ENCODE measurements at places on chromosomes 5 and 9. TPM values are rescaled to one million over a fixed set of nuclear protein-coding genes. Genes with fewer than 3 reads are reported as not detected.

PCDHGA9 gene
- total RNA-seq = 6.6 TPM

DNA sequence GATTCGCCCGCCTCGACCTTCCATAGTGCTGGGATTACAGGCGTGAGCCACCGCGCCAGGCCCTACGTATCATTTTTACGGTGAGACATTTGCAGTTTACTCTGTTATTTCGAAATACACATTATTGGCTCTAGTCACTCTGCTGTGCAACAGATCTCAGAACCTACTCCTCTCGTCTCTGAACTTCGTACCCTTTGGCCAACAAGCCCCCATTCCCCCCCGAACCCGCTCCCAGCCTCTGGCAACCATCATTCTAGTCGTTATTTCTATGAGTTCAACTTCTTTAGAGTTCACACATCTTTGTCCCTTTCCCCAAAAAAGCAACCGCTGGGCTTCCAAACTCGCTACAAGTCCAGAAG, 735 bp downstream of the PTGR1 start:
- H3K27me3 ChIP-seq = no peaks in the 10 kb centered on the region
- H3K27ac ChIP-seq = peak overlapping the region; percentile 90
- H3K36me3 ChIP-seq = peaks cover 34% of the 10 kb centered on the region
- DNase-seq = no peak
- H3K4me1 ChIP-seq = peaks cover 18% of the 10 kb centered on the region

DNA sequence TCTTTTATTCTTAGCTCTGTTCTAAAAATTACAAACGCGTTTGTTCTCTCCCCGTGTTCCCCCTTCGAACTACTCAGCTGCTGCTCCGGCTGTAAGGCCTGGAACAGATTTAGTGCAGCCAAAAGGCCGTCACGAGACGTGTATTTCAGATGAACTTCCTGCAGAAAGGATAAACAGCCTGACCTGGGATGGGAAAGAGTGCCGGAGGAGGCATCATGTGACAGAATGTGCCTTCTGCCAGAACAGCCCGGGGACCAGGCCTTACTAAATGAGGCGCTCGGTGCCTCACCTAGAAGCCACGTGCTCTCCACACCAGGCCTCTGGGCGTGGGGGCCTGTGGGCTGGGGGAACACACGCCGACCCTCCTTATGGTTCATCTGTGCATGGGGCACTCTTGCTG, 94.7 kb downstream of the PPARGC1B start:
- no peaks in the 10 kb centered on the region for H3K27me3 ChIP-seq
- H3K27ac ChIP-seq = no peak overlapping the region
- peaks cover 26% of the 10 kb centered on the region for H3K4me1 ChIP-seq
- DNase-seq = no peak

DNA sequence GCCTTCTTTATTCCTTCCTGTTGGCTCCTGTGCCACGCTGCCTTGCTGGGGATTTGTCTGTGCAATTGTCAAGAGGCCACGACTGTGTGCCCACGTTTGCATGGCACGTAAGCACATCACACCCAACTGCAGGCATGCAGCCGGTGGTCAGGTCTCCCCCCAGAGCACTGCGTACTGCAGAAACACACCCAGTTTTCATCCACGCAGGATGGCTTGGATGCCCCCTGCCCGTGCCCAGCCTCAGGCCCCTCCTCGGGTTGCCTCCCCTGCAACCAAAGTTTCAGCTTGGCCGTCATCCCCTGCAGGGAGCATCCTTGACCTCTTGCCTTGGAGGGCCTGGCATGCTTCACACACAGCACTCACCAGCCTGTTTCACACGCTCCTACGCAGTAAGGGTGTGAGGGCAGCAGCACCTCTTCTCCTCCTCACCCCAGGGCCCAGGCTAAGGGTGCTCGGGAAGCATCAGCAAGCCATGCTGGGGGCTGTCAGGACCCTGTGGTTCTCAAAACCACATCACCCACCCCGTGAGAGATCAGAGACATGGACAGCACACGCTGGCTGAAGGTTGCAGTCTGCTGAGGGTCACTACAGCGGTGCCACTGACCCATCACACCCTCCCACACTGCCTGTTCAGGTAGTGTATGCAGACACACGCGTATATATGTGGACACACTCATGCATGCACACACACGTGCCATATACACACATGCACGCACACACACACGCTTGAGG, 3.1 kb downstream of the MRPL36 start:
- DNase-seq = peak; percentile 50
- peaks cover 24% of the 10 kb centered on the region for H3K36me3 ChIP-seq
- H3K27ac ChIP-seq = no peak overlapping the region
- H3K27me3 ChIP-seq = no peaks in the 10 kb centered on the region

- peak overlapping the region; percentile 76 for H3K27ac ChIP-seq
- H3K4me3 ChIP-seq = peak overlapping the region; percentile 88
- H3K27me3 ChIP-seq = no peaks in the 10 kb centered on the region
Measured at GRCh38 chr9:134329886-134330285, 3.6 kb downstream of the RXRA start.

- H3K4me1 ChIP-seq = no peaks in the 10 kb centered on the region
- H3K27ac ChIP-seq = no peak overlapping the region
- H3K36me3 ChIP-seq = no peaks in the 10 kb centered on the region
- no peak for DNase-seq
- no peaks in the 10 kb centered on the region for H3K27me3 ChIP-seq
- H3K4me3 ChIP-seq = no peak overlapping the region
Measured at GRCh38 chr9:32755730-32756129, 27.6 kb upstream of the TMEM215 start.

- no peak for DNase-seq
- H3K4me1 ChIP-seq = no peaks in the 10 kb centered on the region
- no peak overlapping the region for H3K4me3 ChIP-seq
- H3K27ac ChIP-seq = no peak overlapping the region
- peaks cover 11% of the 10 kb centered on the region for H3K27me3 ChIP-seq
- H3K36me3 ChIP-seq = no peaks in the 10 kb centered on the region
Measured at GRCh38 chr9:36842560-36843530, 191.2 kb downstream of the PAX5 start.
